ENCODE measurements at places on chromosomes 12 and 14. TPM values are rescaled to one million over a fixed set of nuclear protein-coding genes. Genes with fewer than 3 reads are reported as not detected.

DNA sequence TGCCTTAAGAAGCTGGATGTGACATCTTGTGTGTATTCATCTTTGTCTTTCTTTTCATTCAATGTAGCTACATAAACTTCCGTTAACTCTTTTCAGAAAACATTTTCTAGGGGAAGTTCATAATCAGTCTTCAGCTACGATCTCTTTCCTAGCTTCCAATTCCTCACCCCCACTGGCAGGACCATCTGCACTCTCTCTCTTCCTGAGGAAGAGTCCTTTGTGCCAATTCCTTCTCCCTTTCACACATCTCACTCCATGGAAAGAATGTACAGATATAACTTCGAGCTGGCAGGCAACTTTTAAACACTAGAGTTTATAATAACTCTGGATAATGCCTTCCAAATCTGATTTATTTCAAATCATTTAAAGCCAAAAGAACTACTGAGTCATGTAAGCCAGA is 495.7 kb downstream of the GALC start:
- no peak for DNase-seq

GRCh38 chr12:2451025-2451424 is 343.7 kb upstream of the FKBP4 start:
- no peak for DNase-seq

DNA sequence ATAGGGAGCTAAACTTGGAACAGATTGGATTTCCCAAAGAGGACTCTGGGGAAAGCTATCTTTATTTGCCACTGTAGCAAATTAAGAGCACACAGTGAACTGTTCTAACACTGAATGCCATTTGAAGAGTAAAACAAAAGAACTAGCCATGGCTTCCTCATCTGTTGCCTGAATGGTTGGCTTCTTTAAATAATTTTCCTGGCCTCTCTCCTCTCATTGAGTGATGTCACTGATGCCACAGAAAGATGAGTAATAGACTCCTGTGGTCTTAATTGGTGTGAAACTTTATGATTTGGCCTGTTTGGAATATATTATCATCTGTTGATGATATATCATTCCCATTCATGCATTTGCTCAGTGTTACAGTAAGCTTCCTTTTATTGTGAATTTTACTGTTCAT is 42.5 kb downstream of the WDR20 start:
- DNase-seq = no peak

DNA sequence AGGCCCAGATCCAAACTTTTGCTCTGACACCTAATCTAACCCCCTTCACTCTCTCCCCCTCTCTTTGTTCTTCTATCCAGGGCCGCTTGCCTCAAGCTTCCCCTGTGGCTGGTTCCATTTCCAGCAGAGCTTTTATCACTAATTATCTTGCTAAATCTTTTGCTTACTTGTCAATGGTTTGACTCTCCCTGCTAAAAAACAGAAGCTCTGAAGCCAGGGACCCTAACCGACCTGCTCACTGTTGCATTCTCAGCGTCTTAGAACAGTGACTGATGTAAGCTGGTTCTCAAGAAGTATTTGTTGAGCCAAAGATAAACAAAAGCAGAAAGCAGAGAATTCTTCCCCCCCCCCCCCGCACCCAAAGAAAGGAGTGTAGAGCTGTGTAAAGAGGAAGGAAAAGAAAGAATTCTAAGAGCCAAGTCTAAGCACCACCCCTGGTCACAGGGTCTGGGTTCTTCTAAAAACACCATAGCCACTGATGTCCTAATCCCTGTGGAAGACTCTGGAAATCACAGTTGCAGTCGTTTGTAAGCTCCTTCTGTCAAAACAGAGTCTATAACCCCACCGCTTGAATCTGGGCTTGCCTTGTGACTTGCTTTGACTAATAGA is 385.8 kb downstream of the MED13L start:
- no peak for DNase-seq

GRCh38 chr12:65756956-65757511 is 67.2 kb upstream of the HMGA2 start:
- DNase-seq = no peak

GRCh38 chr12:92628476-92628875 is 74.3 kb upstream of the PLEKHG7 start:
- DNase-seq = no peak

DNA sequence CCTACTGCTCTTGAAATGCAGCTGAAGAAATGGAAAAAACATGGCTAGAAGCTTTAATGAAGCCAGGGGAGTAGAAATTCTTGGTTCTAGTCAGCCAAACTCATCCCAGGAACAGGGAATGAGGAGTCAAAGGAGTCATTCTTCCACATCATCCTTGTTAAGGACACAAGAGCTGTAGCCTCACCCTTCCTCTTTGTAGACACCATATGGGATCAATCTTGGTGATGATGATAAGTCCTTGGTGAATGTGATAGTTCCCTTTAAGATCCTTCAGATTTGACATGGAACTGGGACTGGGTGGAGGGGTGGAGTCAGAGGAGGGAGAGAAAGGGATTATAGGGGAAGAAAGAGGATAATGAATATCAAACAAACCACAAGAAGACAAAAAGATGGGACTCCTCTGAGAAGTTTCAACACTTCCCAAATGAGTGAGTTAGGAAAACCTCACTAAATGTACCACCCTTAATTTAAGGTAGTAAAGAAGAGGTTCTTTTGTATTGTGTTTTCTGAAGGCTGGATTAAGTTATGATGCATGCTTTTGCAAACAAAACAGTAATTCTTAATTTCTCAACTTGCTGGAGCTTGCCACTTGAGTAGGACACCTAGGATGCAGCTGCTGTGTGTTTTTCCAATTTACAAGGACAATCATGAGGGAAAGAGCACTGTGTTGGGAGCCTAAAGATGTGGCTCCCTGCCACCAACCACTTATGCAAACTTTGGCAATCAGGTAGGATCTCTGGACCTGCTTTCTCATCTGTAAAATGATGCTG is 104.0 kb downstream of the WIF1 start:
- no peak for DNase-seq

DNA sequence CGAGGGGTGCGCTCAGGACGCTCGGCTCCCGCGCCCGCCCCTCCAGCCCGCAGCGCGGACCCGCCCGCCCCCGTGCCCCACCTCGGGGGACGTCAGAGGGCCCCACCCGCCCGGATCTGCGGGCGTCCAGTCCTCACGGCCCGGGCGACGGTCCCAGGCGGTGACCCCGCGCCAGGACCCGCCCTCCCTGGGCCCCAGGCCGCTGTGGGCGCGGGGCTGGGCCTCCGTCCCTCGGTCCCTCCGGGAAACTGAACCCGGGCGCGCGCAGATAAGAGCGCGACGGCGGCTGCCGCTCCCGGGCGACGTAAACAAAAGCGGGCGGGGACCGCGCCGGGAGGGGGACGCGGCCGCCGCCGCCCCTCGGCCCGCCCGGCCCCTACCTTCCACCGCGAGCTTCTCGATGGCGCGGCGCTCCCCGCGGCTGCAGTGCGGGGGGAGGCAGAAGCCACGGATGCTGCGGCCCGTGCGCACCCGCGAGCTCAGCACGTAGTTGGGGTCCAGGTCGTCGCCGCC is 1.1 kb downstream of the CKB start:
- DNase-seq = no peak

DNA sequence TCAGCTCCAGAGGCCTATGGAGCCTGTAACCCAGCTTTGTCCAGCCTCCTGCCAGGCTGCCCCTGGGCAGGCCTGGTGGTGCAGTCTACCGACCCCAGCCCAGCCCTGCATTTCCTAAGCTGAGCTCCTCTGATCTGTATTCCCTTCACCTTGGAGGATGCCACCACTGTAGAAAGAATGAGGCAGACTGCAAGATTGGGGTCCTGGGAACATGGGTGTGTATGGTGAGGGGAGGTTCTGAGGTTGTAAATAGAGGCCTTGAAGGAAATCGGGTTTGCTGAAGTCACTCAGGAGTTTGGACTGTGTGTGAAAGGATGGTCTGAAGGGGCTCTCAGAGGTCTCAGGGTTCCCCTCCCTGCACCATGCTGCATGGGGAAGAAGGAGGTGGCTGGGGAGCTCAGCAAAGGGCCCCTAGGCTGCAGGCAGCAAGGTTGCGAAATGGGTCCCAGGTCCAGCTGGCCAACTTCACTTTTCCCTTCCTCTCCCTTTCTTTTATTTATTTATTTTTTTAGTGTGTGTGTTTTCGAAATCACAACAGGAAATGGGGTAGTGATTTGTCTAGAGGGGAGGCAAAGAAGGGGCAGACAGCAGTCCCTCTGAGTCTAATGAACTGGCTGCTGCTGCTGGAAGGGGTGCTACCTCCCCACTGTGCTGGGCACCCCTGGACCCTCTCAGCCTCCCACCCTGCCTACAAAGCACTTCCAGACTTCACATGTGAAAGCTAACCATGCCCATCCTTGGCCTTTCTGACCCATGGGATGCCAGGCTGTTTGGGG is 1.2 kb upstream of the LRP1-AS start:
- peak; percentile 70 for DNase-seq

GRCh38 chr14:72611506-72611905 is 282.4 kb downstream of the DPF3 start:
- no peak for DNase-seq

DNA sequence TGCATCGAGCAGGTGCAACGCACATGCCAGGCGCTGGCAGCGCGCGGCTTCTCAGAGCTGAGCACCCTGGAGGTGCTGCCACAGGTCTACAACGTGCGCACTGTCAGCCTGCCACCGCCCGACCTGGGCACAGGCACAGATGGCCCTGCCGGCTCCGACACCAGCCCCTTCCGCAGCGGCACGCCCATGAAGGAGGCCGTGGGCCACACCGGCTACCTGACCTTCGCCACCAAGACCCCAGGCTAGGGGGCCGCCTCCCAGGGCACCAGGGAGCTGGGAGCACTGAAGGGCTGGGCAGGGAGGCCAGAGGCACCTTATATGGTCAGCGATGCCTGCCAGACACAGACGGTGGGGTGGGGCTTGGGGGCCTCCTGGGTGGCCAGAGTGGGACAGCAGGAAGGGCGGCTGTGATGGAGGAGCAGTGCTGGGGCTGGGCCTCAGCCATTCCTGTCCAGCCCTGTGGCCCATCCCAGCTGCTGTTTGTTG is 5.6 kb downstream of the TRMT61A start:
- DNase-seq = peak; percentile 76

- no peak for DNase-seq
These were observed 64.8 kb downstream of the PTHLH start for GRCh38 chr12:27907766-27908165.

DNA sequence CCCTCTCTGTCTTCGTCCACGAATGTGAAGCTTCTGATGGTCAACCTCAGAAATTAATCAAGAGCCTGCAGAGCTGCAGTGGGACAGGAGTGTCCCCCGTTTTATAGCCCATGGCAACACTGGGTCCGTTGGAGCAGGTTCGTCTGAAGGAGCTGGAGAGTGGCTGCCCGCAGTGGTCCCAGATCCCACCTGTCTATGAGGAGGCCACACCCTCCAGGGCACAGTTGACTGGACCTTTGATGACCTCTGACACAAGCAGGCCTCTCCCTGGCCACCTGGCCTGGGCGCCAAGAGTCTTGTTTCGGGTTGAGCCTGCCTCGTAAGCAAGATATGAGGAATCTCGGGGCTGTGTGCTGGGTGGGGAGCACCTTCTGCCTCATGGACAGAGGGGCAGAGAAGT is 100.7 kb upstream of the SFSWAP start:
- DNase-seq = no peak

DNA sequence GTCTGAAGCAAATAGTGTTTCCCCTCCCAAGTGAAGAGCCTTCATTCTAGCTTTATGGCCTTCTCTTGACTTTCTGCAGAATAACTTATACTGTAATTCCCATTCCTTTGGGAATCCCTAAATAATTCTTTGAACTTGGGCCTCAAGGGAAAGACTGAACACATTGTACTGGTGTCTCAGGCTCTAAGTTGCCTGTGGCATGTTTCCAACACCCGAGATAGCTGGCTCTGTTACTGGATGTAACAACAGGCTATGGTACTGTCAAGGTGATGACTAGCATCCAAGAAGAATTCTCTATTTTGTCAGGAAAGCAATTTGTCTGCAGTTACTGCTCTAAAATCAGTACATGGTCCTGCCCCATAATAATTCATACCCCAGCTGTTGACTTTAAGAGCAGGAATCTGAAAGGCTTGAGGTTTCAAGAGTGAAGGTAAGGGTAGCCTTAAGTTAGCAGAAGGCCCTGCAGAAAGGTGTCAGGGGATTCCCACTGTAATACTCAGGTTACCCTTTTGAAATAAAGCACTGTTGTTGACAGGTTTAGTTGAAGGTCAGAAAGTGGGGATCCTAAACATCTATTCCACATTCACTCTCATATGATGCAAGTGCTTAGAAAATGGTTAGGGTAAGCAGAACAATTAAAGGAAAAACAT is 5.2 kb downstream of the GPX2 start:
- peak; percentile 68 for DNase-seq

- no peak for DNase-seq
These were observed 360.5 kb downstream of the APAF1 start for GRCh38 chr12:99005601-99006000.

DNA sequence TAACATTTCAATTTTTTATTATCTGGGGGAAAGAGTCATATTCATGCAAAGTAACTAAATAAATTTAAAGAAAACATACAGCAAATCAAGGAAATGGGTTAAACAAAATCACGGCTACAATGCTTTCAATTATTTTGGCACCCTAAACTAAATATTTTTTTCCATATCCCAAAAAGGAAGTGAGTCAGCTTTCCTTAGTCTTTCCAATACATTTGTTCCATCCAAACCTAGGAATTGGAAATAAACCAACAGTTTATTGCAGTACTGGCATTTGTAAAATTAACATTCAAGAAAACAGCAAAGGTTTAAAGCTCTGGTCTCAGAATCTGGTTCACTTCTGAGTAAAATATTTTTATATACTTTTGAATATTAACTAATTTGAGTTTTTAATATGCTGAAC is 89.2 kb downstream of the BCL2L14 start:
- DNase-seq = no peak

DNA sequence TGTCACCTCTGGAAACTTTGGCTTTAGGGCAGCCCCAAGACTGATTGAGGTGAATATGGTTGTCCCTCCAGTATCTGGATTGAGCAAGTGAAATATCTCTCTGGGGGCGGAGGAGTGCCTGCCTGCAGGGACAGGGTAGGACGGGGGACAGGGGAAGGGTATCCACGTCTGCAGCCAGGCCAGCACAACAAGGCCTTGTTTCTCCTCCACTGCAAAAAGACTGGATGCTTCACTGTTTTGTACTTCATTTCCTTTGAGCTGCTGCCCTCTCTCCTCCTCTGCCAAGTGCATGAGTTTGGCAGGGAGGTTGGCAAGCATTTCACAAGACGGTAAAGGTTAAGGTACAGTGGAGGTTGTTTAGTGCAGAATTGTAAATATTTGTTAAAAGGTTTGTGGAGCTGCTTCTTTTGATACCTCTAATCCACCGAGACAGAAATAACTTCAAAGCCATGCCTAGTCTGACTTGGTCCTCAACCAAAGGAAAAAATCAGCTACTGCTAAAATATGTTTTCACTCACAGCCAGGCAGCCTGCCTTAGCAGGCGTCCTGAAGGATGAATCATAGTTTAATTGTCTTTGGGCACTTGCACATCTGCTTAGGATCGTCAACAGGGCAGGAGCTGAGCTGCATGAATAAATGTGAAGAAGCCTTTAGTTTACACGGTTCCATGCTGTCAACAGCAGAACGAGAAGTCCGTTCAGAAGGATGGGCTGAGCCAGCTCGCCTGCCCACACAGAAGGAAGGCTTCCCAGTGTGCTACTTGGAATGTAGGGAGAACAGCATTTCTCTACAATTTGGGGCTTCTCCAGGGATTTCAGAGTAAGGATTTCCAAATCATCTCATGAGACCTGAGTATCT is 269.7 kb downstream of the TTC6 start:
- DNase-seq = no peak

PZP gene
- total RNA-seq = 4.6 TPM

SPTLC2 gene
- 21.5 TPM for total RNA-seq

NANOG gene
- 0.50 TPM for total RNA-seq

PABPN1 gene
- 194 TPM for total RNA-seq

GLIPR1L1 gene
- 1.9 TPM for total RNA-seq

BICDL1 gene
- total RNA-seq = 78.3 TPM

INHBC gene
- total RNA-seq = 1.8 TPM
